ENCODE measurements at places on chromosomes 12 and 14. TPM values are rescaled to one million over a fixed set of nuclear protein-coding genes. Genes with fewer than 3 reads are reported as not detected.

- peaks cover 11% of the 10 kb centered on the region for H3K4me1 ChIP-seq
- no peaks in the 10 kb centered on the region for H3K27me3 ChIP-seq
- no peak overlapping the region for H3K27ac ChIP-seq
- H3K36me3 ChIP-seq: no peaks in the 10 kb centered on the region
- H3K4me3 ChIP-seq: no peak overlapping the region
Observed at GRCh38 chr12:12079291-12079690, 8.6 kb downstream of the BCL2L14 start.

GRCh38 chr12:68491204-68491960, 119.3 kb upstream of the RAP1B start:
- DNase-seq: no peak
- H3K36me3 ChIP-seq: no peaks in the 10 kb centered on the region
- no peak overlapping the region for H3K4me3 ChIP-seq

GRCh38 chr14:55568618-55569017, 11.4 kb upstream of the KTN1 start:
- H3K4me3 ChIP-seq: no peak overlapping the region
- peaks cover 8% of the 10 kb centered on the region for H3K4me1 ChIP-seq
- H3K36me3 ChIP-seq: no peaks in the 10 kb centered on the region

GRCh38 chr14:80536456-80536855, 325.2 kb upstream of the DIO2 start:
- no peak for DNase-seq
- H3K4me3 ChIP-seq: no peak overlapping the region
- H3K27me3 ChIP-seq: no peaks in the 10 kb centered on the region

The DPPA3 gene
- total RNA-seq: not detected

The KCNH3 gene
- 0.10 TPM for total RNA-seq

Measured in chondrocyte (in vitro differentiated cells).